NCI-H1694 (cell line): ENCODE measurements at places on chromosomes 3 and 15.

- DNase-seq, result no peak
Observed at GRCh38 chr3:5376761-5377160, 189.3 kb downstream of the EDEM1 start.

DNA sequence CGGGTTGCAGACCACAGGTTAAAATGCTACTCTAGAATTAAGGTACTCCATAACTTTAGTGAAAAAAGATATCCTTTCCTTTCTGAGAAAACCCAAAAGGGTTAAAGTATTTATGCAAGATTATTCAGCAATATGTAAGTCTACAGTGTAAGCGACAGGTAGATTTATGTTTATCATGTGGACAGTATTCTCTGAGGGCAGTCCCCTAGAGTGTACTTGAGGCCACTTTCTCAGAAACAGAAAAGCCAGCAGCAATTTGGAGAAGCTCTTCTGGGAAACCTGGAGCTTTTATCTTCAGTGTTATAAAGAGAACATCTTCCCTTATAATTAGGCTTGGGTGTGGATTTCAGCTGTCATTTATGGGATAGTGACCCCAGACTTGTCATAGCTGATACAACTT is 8.9 kb downstream of the ST3GAL6 start:
- no peak for DNase-seq

DNA sequence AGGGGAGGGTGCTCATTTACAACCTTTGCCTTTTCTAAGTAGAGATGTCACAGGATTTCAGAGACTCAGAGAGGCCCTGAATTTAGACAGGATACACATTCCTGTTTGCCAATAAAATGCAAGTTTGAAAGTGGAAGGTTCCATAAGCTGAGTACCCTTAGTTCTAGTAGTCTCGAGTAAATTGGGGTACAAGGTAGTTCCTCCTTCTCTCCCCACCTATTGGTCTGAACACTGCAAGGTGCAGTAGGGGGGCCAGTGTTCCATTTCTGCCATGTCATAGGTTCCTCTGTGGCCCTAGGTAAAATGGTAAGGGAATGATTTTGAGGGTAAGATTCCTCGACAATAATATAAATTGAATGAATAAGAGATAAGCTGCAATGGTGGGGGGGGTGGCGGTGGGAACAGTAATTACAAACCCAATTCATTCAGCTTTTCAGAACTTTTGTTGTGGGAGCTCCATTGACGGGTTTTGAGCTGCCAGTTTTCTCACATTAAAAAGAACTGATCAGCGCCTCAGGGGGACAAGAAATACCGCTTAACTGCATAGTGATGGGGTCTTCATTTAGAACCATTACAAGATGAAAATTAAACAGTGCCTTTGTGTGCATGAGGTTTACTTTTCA is 5.9 kb downstream of the SOX2 start:
- no peak for DNase-seq

DNA sequence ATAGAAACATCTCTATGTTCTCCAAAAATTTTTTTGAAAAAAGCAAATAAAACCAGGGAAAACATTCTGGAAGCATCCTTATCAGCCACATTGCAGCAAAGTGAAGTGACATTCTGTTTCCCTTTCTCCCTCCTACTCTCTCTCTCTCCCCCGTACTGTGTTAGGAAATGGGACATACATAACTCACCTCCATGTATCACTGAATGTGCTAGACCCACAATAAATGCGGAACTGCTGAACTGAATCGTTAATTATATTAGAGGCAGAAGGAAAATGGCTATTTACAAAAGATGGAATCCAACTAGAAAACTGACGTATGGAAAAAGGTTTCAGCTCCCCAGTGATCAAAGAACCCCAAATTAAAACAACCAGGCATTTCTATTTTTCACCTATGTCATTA is 129.8 kb downstream of the MINAR1 start:
- no peak for DNase-seq

GRCh38 chr15:93762036-93762435 is 469.3 kb upstream of the MCTP2 start:
- DNase-seq, result no peak

DNA sequence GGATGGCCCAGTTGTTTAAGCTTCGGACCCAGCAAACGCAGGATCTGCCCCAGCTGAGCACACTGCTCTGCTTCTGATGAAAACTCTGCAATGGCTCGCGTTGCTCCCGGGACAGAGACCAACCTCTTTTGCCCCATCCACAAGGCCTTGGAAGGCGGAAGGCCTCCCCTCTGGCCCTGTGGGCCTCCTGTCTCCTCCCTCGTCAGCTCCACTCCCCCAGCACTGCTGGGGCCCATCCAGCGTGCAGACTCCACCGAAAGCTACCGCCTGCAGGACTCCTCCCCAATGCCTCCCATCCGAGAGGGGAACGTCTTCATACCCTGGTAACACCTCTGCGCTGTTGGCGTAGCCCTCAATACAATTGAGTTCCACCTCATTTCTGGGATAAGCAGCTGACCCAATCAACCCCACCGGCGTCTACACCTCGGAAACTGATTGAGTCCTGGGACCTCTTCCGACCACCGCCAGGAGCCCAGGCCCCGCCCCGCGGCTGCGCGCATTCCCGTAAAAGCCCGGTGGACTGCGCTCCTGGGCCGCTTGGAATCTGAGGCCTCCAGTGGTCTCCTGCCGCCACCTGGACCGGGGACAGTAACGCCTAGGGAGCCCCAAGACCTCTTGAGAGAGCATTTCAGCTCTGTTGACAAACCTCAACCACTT is at the start of gene PRR23E:
Gene PRR23E (plus strand): TSS at position 556 of the 657 bp plus-strand sequence. CDS start 3,555 bp downstream, outside the sequence.
- no peak for DNase-seq

DNA sequence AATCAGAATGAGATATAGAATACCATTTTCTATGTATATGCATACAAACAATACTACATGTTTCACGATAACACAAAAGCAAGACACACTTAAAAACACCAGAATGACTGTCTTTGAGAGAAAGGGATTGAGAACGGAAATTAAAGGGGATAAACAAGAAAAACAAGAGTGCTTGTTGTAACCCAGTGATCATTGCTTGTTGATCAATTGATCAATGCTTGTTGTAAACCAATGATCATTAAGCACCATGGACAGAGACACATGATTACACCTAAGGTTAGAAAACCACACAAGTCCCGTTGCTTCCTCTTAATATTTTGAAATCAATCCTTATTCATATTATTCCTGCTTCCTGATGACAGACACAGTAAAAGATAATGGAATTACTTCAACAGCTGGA is 1.1 kb upstream of the OR4F15 start:
- no peak for DNase-seq

- no peak for DNase-seq
Observed at GRCh38 chr3:184741798-184742675, 30.2 kb upstream of the MAGEF1 start.

GRCh38 chr3:94887065-94887464 is 824.2 kb downstream of the NSUN3 start:
- DNase-seq, result no peak

- DNase-seq, result no peak
Observed at GRCh38 chr15:98567951-98568350, 80.4 kb upstream of the IGF1R start.

DNA sequence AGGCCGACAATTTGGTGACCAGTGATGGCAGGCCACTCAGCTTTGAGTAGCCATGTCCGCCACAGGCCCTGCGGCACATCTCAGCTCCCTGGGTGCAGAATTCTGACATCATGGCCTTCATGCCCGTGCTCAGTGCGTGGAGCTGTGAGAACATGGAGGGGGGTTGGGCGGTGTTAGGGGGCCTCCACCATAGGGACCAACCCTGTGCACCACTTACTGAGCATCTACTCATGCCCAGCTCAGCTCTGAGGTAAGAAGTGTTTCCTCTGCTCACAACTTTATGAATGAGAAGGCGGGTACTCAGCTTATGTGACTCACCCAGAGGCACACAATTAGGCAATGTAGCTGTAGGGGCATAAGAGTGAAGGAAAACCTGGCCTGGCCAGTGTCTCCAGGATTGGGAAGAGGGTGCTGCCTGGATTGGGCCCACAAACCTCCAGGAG is 10.5 kb downstream of the ACOX2 start:
- DNase-seq, result no peak

GRCh38 chr3:113002679-113003078 is 11.9 kb downstream of the GTPBP8 start:
- DNase-seq, result no peak

GRCh38 chr3:42668793-42669217 is 15.3 kb downstream of the ZBTB47 start:
- no peak for DNase-seq

DNA sequence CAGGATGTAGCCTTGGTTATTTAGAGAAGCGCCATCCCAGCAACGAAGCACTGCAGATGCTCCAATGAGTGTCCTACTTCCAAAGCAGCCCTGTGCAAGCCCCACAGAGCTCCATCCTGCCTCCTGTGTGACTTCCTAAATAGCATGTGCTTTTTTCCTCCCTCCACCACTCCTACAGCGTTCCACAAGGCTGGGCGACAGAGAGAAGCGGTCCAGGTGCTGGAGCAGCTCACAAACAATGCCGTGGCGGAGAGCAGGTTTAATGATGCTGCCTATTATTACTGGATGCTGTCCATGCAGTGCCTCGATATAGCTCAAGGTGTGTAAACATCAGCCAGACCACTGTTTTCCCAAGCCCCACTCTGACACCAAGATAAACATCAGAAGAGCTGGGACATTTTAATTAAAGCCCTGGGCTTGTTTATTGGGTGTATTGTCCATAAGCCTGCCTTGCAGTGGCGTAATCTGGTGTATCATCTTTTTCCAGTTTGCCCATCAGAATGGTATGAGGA is 22.2 kb upstream of the RHO start:
- no peak for DNase-seq

DNA sequence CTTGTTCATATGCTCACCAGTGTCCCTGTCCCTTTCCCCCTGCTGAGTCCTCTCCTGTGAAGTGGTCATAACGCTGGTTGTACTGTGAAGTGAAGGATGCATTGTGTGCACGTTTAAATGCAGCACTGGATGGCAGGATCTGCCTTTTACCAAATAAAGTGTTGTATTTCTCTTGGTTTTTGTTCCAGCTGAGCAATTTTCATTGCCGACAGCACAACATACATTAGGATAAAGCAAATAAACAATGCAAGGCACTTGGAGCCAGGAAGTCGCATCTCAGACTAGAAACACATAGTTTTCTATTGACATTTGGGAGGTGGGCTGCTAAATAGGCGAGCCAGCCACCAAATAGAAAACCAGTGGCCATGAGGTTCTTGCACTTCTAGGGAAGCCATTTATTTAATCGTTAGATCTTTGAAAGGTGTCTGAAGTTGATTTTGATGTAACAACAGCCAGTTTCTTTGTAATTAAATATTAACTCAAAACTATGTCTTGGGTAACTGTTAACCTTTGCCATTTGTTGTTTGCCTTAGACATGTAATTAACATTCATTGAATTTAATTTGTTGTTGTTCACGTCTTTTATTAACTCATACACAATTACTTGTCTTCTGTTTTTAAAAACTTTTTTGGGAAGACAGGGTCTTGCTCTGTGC is 185.3 kb downstream of the FNDC3B start:
- no peak for DNase-seq

- DNase-seq, result no peak
Observed at GRCh38 chr3:168060317-168060716, 35.4 kb downstream of the GOLIM4 start.

DNA sequence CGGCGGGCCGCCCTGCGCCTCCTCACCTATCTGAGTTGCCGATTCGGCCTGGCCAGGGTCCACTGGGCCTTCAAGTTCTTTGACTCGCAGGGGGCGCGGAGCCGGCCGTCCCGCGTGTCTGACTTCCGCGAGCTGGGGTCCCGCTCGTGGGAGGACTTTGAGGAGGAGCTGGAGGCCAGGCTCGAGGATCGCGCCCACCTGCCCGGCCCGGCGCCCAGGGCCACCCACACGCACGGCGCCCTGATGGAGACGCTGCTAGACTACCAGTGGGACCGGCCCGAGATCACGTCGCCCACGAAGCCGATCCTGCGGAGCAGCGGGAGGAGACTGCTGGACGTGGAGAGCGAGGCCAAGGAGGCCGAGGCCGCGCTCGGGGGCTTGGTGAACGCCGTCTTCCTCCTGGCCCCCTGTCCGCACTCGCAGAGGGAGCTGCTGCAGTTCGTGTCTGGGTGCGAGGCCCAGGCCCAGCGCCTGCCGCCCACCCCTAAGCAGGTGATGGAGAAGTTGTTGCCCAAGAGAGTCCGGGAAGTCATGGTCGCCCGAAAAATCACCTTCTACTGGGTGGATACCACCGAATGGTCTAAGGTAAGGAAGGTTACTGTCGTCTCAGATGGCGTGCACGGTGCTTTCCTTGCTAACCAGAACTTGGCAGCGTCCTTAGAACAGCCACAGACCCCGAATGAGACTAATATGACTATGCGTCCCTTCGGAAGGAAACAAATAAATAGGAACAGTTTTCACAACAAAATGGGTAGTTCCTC is 567 bp downstream of the TICRR start:
- DNase-seq, result no peak

DNA sequence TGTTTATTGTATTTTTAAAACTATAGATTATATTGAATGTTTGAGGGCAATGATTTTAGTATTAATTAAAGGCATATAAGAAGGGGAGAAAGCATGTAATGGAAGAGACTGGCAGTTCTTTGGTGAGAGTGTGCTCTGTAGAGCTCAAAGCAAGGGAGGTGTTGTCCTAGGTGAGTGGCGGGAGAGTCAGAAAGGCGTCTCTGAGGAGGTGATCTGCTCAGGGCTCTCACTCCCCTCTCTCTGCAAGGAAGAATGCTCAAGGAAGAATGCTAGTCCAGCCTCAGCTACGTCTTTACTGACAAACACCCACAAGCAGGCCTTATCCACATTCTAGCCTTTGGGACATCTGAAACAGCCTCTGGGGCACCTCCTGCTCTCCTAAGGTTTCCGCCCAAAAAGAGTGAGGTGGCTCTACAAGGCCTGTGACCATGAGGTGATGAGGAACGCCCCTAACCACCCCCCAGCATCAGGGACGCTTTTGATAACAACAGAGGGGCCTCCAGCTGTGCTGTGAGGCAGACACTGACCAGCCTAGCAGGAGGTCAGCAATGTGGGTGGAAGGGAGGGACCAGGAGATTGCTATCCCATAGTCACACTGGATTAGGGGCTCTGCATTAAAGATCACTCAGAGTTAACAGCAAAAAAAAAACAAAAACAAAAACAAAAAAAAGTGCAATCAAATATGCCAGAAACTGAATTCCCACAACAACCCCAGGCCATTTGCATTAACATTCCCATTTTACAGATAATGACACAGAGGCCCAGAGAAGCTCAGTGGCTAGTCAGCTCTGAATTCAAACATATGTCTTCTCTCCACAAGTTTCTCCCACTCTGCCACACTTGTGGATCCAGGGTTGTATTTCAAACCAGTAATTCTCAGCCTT is 202.2 kb upstream of the CTNNB1 start:
- DNase-seq, result no peak
